ENCODE measurements at places on chromosomes 11 and 22.

GRCh38 chr11:63862923-63863322, 24.0 kb downstream of the MARK2 start:
- DNase-seq, result no peak

DNA sequence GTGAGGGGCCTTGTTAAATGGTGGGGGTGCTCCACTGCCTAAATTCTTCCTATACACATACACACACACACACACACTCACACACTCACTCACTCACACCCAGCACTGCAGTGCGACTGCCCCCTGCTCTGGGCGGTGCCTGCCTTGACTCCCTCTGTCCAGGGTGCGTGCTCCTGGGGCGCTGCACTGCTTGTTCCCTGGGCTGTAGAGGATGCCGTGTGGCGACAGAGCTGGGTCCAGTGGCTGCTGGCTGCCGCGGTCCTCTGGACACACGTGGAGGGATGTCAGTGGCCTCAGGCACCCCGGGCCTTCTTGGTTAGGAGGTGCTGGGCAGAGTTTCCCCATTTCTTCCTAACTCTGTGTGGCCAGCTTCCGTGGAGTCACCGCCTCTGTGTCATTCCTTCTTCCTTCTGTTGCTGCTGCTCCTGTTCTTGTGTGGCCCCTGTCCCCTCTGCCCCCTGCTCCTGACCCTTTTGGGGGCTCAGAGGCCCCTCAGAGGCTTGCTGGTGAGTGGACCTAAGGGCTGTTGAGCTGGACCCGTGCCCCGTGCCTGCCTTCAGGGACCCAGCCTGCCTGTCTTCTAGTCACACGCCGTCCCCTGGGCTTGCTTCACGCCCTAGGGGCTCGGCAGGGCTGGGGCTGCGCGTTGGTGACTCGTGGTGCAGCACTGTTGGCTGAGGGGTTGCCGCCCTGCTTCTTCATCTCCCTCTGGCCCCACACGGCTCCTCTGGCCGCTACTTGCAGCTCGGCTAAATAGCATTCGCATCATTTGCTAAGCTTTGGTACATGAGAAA, 147.0 kb downstream of the TBC1D22A start:
- DNase-seq, result no peak

- no peak for DNase-seq
Observed at GRCh38 chr22:24875862-24876506, 70.0 kb downstream of the SGSM1 start.

GRCh38 chr11:4068962-4069361, 25.6 kb upstream of the RRM1 start:
- DNase-seq, result no peak

GRCh38 chr11:47724041-47724729, 9.0 kb upstream of the AGBL2 start:
- DNase-seq, result no peak

- DNase-seq, result no peak
Observed at GRCh38 chr11:128262463-128263345, 324.7 kb downstream of the ETS1 start.

DNA sequence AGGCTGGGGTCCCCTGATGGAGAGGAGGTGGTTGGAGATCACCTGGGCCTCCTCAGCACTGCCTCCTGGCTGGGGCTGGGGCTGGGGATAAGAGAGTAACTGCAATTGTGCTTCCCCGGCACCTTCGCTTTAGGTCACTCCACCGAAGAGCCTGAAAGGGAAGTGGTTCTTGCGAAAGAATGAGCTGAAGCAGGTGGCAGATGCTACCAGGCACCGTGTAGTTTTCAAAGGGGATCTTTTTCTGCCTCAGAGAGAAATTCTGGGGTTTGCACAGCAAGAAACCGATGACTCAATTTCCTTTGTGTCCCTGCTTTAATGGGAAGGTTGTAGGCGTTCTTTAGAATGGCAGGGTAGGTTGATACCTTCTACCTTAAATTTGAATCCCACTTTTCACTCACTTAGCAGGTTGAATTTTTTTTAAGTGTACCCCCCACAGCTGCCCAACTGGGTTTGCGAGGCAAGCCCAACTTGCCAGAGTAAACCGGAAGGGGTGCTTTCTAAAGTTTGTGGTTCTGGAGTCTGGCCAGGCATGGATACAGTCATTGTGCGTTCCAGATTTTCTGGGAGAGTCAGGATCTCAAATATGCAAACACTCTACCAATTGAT, 5.3 kb downstream of the CD44 start:
- no peak for DNase-seq

- DNase-seq, result no peak
Observed at GRCh38 chr11:117458275-117459122, 130.8 kb downstream of the CEP164 start.

Data from activated gamma-delta T cell treated with anti-CD3 and anti-CD28 coated beads, Interleukin-2, amount 50 U/mL, for 16 hours (primary cell).